Type B pancreatic cell (in vitro differentiated cells): ENCODE measurements at places on chromosomes 2 and 18.

GRCh38 chr2:191151331-191151730 lies 537 bp upstream of the STAT4 start:
- no peak for DNase-seq

DNA sequence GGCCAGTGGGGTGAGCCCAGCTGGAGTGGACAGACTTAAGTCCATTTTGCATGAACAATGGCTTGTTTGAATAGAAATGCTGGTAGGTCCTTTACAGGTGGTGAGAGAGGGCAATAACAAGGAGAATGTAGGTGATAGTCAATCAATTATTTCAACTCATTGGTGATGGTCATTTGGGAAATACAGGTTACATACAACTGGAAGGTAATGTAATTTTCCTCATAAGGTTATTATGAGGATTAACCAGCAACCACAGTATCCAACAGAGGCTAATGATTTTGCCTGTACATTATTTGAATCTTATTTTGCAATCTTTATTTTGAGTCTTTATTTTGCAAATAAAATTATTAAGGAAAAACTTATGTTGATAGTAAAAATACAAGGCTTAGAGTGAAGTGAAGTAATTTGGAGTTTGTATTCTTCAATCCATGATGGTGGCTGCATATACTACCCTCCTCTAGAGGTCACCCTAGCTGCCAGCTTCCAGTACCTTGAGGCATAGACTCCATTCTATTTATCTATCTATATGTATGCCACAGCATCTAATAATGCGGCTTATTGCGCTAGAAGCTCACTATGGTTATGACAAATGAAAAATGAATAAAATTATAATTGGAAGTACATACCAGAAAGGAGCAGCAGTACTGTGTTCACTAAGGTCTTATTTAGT lies 20.5 kb upstream of the HNMT start:
- no peak for DNase-seq

DNA sequence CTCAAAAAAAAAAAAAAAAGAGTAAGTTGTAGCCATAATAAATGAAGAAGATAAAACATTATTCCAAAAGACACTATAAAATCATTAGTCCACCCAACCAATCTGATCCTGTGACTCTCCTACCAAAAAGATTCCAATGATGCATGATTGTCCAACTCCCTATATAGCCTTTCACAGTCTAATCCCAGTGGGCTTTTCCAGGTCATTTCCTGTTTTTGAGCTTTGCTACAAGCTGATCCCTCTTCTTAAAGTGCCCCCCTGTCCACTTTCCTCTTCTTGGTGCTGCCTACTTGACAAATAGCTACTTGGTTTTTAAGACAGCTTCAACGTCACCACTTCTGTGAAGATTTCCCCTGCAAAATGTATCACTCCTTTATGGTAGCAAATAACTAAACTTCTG lies 88.4 kb downstream of the SEMA4F start:
- no peak for DNase-seq

DNA sequence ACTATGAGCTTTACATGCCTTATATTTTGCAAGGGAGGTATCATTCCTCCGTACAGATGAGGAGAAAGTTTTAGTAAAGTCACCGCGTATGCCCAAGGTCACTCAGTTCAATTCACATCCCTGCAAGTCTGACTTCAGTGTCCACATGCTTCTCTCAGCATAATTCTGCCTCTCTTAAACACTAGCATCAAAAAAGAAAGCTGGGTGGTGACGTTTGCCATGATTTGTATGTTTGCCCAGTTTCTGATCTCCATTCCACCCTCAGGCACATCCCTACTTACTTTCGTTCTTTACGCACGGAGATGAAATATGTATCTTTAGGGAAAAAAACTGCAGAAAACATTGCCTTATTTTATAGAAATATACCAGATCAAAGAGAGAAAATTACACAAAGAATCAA lies 129.2 kb upstream of the PTPRM start:
- no peak for DNase-seq

GRCh38 chr18:13756261-13756660 lies 29.8 kb downstream of the RNMT start:
- DNase-seq, result no peak

GRCh38 chr2:40271094-40271493 lies 180.8 kb downstream of the SLC8A1 start:
- no peak for DNase-seq

GRCh38 chr2:25982273-25982967 lies at the start of gene KIF3C:
TSS of gene KIF3C (minus strand) at chr2:25982497. CDS start at chr2:25981917, 580 bp downstream.
- DNase-seq, result peak; percentile 82

GRCh38 chr2:163157891-163158496 lies 319.4 kb upstream of the KCNH7 start:
- DNase-seq, result no peak

GRCh38 chr2:68411397-68412126 lies 46.5 kb downstream of the PLEK start:
- no peak for DNase-seq

- no peak for DNase-seq
Observed at GRCh38 chr2:162343492-162343823, 474 bp upstream of the GCA start.

DNA sequence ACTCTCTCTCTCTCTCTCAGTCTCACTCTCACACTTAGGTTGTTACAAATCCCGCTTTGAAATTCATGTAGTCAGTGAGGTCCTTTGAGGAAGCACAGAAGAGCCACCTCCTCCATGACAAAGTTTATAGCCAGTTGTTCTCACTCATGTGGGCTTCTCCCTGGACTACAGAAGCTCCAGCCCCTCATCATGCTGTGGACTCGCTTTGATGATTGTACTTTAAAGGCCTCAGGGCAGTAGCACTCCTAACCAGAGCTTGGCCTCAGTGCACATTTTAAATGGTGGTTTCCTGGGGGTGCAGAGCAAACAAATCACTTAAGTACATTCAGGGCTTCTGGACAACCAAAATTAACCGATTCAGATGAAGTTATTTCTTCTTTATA lies 115.7 kb downstream of the MTCL1 start:
- DNase-seq, result no peak

GRCh38 chr18:35494251-35495220 lies 3.2 kb downstream of the INO80C start:
- DNase-seq, result no peak

GRCh38 chr18:74190086-74190485 lies 41.8 kb downstream of the TIMM21 start:
- DNase-seq, result no peak

DNA sequence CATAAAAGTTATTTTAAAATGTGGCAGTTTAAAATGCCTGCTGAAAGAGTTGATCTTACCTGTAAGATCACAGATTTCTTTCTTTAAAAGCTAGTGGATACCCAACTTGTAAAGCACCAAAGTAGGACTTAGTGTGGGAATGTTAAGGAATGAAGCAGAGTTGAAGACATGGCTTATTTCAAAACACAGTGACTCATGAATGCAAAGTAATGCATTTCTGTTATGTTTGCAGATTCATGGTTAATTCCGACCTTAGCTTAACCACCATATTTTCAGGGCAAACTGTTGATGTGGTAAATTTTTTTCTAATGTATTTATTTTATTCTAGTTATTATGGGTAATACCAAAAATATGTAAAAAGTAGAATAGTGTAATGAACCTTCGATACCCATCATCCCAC lies 206.8 kb upstream of the FOSL2 start:
- no peak for DNase-seq

DNA sequence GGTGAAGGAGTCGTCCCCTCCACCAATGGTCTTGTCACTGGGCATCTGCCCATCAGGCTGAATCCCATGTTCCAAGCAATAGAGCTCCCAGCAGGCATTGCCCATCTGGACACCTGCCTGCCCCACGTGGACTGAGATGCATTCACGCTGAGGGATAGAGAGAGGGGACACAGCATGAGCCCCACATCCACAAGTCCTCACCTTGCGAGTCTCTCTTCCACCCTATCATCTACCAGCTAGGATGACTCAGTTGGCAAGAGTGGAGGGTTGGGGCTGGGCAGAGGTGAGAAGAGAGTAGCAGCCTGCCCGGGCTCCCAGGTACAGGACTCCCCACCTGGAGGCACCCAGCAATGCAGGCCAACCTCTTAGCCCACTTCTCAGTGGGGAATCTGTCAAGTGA lies 959 bp upstream of the TUBA4B start:
- no peak for DNase-seq
